Activated T-cell treated with anti-CD3 and anti-CD28 coated beads, Interleukin-2, amount 50 U/mL, for 72 hours (primary cell): ENCODE measurements at places on chromosomes 11 and 22. TPM values are rescaled to one million over a fixed set of nuclear protein-coding genes. Genes with fewer than 3 reads are reported as not detected.

Gene CCDC117
- total RNA-seq = 26.9 TPM

Gene TMEM86A
- 1.0 TPM for total RNA-seq

Gene OR6M1
- not detected for total RNA-seq

DNA sequence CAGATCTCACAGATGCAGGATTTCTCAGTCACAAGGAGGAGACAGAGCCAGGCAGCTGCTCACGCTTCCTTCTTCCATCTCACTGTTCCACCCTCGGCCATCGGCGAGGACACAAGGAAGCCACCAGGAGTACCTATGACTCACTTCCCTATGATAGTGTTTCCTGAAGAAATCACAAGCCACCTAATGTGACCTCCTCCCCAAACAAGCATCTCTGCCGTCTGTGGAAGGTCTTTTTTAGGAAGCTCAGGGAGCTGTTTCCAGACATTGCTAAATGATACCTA is 672.7 kb downstream of the TBC1D22A start:
- no peak for DNase-seq

DNA sequence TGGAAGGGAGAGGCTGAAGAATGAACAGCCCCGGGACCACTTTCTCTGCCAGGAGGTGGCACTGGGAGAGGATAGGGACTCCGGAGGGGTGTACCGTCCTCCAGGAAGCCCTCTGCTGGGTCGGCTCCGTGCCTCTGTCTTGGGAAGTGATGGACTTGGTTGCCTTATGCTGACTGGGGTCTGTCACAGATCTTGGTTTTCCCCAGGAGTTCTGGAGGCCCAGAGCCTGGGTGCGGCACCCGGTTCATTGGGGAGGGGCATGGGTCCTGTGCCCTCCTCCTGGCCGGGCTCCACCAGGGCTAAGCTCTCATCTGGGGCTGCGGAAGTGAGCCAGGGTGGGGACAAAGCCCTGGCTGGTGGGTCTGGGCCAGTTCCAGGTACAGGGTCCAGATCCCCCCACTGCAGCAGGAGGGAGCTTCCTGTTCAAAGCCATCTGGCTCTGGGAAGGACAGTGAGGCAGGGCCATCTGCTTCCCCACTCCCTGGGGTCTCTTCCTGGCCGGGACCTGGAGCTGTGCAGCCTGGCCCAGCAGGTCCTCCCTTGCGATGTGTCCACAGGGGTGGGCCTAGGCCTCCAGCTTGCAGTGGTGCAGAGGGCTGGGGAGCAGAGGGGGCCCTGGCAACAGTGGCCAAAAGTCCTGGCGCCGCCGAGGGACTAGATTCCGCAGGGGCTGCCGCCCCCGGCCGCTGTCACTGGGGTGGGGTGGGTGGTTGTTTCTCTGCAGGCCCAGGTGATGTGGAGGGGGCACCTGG is 1.1 kb upstream of the AP2A2 start:
- no peak for DNase-seq

DNA sequence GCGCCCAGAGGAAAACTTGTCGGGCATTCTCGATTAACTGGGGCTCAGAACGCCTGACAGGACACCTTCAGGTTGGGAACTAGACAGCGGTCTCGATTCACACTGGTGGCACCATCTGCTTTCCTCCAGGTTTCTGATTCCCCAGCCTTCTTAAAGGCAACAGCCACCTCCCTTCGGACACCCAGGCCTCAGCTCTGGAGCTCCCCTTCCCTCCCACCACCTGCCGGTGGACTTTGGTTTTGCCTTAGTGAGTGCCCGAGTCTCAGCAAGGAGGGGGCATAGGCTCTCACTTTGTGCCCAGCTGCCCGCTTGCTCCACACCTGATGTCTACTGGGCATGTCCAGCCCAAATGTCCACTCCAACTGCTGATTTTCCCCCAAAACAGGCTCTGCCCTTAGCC is 110.4 kb upstream of the PARVA start:
- no peak for DNase-seq

DNA sequence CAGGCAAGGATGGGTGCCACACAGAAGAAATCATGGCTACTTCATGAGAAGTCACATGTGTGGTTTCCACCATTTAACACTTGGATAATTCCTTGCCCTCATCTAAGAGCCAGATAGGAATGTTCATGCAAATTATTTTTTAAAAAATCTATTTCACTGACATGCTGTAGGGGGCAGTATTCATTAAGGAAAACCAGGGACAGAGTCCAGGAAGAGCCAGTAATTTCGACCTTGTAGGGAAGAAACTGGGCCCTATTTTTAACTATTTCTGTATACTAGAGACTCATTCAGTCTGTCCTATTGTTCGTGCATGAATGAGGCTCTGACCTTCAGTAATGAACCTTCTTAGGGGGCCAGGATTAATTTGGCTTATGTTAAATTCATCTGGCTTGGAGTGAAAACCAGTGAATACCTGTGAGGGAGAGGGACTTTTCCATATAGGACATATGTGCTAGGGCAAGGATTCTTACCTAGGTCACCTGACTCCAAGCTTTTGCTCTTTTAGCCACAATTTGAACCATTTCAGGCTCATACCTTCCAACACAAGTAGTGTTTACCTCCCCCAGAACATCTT is 192.7 kb downstream of the NAV2 start:
- DNase-seq = no peak

GRCh38 chr22:48320048-48320682 is 1507.5 kb downstream of the BRD1 start:
- DNase-seq = no peak

DNA sequence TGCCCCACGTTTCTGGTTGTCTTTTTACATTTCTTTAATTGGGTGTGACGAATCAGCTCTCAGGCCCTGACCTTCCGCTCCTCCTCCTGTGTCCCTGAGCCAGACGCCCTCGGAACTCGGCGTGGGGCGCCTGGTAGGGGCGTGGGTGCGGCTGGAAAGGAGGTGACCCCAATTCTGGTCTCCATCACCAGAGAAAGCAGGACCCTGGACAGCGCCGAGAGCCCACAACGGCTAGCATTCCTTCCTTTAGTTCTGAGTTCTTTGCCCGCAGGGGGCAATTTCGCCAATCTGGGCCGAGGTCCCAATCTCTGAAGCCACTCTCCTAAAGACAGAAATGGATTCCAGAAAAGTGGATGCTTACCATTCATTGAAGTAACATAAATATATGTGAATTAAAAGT is 11.7 kb upstream of the RBMXL2 start:
- DNase-seq = no peak
